ENCODE measurements at places on chromosomes 5 and 9.

- no peak for DNase-seq
These were observed 59.3 kb upstream of the RIOK2 start for GRCh38 chr5:97242341-97242740.

- DNase-seq, result peak; percentile 38
These were observed 38.7 kb downstream of the NLN start for GRCh38 chr5:65760504-65761275.

DNA sequence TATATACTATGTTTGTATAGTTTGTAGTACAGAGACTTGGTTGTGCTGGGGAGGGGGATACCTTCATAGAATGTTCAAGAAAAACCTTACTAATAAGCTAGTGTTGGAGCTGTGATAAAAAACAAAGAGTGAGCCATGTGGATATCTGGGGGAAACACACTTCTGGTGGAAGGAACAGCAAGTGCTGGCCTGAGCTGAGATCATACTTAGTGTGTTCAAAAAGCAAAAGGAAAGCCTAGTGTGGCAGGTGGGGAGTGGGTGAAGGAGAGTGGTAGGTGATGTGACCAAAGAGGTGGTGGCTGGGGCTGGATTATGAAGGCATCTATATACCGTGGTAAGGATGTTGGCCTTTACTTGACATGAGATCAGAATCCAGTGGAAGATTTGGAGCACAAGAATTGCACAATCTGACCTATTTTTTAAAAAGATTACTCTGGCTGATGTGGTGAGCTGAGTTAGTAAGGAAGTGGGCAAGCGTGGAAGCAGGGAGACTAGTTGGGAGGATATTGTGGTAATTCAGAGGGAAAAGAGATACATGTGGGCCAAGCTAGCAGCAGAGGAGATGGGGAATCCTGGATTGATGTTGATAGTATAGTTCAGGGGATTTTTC, 26.6 kb downstream of the PALM2AKAP2 start:
- DNase-seq, result no peak

- peak; percentile 66 for DNase-seq
These were observed 222.6 kb downstream of the ROR2 start for GRCh38 chr9:91727316-91727861.

GRCh38 chr9:36812556-36812955, 221.5 kb downstream of the PAX5 start:
- DNase-seq, result no peak
